ENCODE measurements at places on chromosomes 7 and 10.

GRCh38 chr10:108801775-108802517 is 1121.4 kb downstream of the XPNPEP1 start:
- DNase-seq: no peak

DNA sequence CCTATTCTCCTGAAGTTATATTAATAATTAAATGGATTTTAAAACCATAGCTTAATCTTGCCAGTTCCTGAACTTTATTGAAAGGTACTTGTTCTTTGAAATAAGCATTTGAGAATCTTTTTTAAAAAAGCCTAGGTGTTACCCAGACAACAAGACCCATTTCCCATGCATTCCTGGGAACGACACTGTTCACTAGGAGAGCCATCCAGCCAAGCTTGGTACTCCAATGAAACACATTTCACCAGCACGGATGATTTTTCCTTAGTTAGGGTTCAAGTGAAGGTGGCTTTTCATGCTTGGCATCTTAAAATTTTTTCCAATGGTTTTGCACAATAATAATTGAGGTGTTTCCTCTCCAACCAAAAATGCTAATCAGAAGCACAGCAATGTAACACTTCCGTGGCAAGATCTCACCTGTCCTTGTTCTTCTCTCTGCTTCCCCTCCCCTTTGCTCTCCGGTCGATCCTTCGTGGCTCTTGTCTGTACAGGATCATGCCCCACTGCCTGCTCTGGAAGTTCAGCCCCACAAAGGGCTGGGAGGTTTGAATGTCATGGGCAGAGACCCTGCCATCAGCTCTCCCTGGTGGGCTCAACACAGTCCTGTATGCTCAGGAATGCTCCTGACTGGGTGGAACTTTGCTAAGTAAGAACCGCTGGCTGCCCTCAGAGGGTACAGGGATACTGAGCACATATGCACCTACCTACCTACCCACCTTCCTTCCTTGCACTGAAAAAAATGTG is 69.7 kb upstream of the AQP1 start:
- no peak for DNase-seq

DNA sequence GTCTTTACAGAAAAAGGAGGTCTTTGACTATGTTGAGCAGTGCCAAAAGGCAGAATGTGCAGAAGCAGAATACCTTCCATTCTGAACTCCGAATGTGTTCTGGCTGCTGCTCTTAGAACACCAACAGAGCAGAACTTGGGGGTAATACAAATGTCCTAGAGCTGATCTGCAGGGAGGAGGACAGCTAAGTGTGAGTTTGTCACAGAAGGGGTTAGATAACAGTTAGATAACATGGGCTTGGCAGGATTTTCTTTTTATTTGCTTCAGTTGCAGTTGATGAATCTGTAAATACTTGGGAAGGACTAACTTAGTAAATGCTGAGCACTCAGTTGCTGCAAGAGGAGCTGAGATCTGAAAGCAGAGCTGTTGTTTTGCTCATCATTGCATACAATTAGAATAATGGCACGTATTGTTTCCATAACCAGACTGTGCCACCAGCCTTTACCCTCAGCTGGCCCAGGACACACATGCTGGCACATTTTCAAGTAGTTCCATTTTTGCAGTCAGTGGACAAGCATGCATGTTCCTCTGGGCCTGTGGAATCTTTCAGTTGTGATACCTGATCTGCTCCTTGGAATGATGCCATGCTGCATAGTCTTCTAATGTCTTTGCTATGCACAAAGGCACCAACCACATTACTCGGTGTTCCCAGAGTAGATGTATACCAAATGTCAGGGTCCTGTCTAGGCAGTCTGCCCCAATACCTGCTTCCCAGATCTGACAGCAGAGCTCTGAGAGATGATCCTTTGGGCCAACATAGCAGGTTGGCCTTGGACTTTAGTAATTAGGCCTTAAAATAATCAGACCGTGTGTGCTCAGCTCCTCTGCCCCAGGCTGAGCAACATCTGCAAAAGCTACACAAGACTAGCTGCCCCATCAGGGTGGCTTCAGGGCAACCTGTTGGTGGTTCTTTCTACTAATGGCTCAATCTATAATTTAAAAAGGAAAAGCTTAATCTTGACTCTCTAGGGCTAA is 55.7 kb downstream of the GSDME start:
- no peak for DNase-seq

DNA sequence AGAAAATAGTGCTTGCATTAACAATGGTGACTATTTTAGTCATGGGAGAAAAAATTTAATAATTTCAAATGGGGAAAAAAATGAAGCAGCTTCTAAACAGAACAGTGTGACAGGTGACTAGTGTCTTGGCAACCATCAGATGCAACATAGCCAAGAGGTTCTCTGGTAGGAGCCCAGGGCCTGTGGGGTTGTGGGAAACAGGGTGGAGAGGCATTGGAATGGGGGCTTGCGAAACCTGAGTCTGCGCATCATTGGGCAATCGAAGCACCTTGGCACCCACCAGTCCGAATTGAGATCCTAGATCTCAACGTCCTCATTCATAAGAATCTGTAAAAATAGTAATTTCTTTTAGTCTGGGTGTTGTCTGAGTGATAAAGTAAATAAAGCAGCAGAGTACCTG is 19.2 kb upstream of the PARD3 start:
- no peak for DNase-seq

GRCh38 chr7:70693686-70694433 is 438.1 kb upstream of the GALNT17 start:
- peak; percentile 87 for DNase-seq

GRCh38 chr7:55552320-55553023 is 19.8 kb downstream of the VOPP1 start:
- no peak for DNase-seq

GRCh38 chr10:15896654-15897053 is 36.3 kb upstream of the MINDY3 start:
- DNase-seq: no peak

Measured in activated gamma-delta T cell (primary cell).